HAP-1 (cell line): ENCODE measurements at places on chromosomes 2 and 18.

DNA sequence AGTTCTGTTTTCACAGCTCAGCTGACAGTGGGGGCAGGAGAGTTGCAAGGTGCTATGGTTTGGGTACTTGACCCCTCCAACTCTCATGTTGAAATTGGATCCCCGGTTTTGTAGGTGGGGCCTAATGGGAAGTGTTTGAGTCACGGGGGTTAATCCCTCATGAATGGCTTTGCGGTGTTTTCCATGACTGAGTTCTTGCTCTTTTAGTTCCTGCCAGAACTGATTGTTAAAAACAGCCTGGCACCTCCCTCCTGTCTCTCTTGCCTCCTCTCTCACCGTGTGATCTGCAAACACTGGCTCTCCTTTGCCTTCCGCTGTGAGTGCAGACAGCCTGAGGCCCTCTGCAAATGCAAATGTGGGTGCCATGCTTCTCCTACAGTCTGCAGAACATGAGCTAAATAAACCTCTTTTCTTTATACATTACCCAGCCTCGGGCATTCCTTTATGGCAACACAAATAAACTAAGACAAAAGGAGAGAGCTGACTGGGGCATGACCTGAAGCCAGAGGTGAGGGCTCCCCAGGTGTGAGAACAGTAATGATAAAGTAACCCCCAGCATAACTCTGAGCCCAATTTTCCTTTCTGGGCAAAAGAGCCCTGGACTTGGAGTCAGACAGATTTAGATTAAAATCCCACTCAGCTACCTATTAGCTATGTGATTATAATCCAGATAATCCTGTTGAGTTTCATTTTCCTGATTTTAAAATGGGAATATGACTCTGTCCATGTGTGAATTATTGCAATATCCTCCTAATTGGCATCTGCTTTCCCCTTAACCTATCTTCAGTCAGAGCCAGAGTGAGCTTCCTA is 64.9 kb upstream of the CAPN13 start:
- DNase-seq = peak; percentile 18

GRCh38 chr2:17976871-17977746 is 98.6 kb downstream of the KCNS3 start:
- no peak for DNase-seq

- DNase-seq = peak; percentile 16
Measured at GRCh38 chr2:174682578-174683391, 81.5 kb downstream of the CHRNA1 start.

DNA sequence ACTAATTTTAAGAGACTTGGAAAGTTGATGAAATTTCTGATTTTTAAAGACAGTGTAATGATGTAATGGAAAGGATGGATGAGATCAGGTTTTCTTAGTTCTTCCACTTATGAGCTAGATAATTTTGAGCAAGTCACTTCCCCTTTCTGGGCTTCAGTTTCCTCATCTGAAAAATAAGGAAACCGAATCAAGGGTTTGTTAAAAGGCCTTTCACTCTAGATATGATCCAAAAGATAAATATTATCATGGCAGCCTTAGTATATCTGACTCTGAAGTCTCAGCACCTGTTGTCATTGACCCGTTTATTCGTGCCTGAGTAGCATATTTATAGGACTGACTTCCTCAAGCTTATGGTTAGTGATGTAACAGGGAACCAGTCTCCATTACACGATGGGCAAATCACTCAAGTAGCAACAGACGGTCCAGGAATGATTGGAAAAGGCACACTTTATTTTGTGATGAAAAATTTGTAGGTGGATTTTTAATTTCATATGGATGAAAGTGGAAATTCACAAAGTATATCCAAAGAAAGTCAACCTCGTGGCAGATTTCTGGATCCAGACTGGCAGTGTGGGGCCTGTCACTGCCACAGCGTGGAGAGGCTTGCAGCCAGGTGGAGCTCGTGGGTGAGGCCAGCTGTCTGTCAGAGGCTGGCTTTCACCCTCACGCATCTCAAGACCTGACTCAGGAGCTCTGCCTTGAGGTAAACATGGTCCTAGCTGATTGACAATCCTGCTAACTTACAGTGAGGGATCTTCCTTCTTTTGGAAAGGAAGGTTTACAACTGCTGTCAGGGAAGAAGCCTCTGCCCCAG is 137.9 kb upstream of the CXCR4 start:
- DNase-seq = no peak

GRCh38 chr2:189022053-189022481 is 47.9 kb downstream of the COL3A1 start:
- DNase-seq = no peak

GRCh38 chr2:73009177-73009839 is 62.2 kb downstream of the SFXN5 start:
- no peak for DNase-seq

- DNase-seq = no peak
Measured at GRCh38 chr2:180695586-180696401, 284.6 kb upstream of the UBE2E3 start.

DNA sequence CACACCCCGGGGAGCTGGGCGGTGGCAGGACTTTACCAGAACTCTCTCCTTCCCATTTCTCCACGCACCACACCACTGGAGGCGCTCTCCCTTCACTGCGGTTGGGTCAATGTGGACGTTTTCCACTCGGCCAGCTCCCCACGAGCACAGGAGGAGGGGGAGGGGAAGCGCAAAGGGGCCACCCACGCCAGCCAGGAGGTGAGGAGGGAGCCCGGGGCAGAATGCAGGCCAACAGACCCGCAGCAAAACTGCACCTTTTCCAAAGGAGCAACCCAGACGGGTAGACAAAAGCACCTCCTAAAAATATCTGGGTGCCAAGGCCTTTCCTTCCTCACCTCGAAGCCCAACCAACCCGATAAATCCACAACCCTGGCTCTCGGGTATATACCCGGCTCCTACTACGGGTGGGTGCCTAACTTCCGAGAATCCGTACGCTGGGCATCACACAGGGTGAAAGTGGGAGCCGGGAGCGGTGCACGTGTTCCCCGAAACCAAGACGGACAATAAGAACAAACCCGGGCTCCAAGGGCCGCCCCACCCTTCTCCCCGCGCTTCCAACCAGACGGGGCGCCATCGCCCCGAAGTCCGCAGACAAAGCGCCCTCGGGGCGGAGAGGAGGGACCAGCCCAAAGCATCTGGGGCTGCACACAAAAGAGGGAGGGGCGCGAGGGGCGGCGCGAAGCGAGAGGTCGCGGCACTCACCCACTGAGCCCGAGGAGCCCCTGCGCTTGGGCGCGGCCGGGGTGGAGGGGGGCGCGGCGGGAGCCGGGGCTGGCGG is 1.0 kb downstream of the RTN4 start:
- DNase-seq = peak; percentile 86

DNA sequence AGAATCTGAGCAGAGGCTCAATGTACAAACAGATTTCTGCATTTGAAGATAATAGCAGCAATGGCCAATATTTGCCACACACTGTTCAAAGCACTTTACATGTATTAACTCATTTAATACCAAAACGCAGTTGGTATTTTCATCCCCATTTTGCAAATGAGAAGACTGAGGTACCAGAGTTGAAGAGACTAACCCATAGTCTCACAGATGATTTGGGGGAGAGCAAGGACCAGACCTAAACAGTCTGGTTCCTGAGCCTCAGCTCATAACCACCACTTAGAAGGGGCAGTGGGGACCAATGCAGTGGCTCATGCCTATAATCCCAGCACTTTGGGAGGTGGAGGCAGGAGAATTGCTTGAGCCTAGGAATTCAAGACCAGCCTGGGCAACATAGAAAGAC is 18.1 kb upstream of the AGFG1 start:
- no peak for DNase-seq

DNA sequence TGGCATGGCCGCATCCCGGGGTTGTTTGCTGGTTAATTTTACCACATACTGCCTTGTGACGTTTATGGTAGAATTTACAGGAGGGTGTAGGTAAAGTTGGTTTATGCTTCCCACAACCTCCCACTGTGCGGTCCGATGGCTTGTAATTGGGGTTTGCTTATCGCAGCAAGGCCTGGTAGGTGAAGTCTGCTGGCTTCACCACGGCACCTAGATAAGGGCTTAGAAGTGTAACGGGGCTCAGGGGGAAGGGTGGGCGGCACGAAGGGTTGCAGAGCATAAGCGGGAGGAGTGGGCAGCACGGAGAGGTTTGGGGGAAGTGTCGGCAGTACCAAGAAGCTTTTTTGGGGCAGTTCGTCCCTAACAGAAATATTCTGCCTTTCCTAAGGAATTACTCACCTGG is 39.0 kb upstream of the TMEM131 start:
- DNase-seq = no peak

DNA sequence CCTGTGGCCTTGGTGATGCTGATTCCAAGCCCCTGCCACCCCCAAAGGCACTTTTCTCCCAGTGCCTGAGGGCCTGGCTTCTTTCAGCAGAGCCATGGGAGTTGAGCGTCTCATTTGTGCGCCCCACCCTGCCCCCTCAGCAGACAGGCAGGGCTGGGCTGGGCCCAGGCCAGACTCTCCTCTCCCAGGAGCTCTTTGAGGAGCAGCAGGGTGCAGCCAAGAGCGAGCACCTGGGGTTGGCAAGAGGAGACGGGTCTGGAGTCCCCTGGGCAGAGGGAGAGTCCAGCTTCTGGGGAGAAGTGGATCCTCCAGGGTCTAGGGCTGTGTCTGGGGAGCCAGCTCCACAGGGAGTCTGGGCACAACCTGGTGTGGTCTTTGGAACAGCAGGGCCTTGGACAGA is 21.2 kb downstream of the NPPC start:
- DNase-seq = no peak

GRCh38 chr2:162342841-162343240 is 1.1 kb upstream of the GCA start:
- no peak for DNase-seq

DNA sequence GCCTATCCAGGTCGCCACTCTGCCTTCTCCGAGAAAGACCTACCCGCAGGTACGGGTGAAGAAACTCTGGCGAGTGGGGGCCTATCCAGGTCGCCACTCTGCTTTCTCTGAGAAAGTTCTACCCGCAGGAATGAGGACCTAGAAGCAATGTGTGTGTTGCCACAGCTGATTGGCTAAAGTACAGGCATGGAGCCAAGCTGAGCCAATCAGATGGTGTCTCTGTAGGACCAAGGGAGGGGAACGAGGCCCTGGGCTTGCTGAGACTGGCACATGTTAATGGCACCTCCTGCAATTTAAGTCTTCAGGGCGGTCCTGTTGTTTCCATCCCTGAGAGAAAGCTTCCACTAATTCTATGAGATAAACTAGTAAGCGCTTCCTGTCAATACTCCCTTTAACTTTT is 82.3 kb downstream of the KCTD1 start:
- no peak for DNase-seq

- peak; percentile 31 for DNase-seq
Measured at GRCh38 chr2:101002562-101003277, 631 bp downstream of the RPL31 start.

DNA sequence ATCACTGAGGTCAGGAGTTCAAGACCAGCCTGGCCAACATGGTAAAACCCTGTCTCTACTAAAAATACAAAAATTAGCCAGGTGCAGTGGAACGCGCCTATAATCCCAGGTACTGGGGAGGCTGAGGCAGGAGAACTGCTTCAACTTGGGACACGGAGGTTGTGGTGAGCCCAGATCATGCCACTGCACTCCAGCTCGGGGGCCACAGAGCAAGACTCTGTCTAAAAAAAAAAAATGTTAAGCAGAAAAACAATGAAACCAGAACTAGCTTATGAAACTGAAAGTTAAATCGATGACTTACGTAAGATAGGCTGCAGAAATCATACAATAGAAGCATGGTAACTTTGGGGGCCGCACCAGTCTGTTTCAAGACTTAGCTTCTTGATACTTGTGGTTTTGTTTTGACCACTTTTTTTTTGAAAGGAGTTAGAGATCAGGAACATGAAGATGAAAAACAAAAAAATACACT is 6.2 kb upstream of the GPR155 start:
- no peak for DNase-seq

DNA sequence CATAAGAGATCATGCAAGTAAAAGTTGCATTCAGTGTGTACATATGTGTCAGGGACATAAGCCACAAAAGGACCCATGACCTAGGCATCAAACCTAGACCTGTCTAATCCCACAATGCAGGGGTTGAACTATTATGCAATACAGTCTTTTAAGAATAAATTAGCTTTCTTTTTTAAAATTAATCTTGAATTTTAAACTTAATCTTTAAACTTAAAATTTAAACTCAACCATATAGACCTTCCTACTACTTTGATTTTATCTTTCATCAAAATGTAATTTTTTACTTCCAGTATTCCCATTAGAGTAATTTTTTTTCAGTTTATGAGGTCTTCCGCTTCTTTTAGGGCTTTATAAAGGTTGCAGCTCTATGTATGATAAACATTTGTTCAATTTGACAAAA is 702.9 kb downstream of the SUCLG1 start:
- no peak for DNase-seq

DNA sequence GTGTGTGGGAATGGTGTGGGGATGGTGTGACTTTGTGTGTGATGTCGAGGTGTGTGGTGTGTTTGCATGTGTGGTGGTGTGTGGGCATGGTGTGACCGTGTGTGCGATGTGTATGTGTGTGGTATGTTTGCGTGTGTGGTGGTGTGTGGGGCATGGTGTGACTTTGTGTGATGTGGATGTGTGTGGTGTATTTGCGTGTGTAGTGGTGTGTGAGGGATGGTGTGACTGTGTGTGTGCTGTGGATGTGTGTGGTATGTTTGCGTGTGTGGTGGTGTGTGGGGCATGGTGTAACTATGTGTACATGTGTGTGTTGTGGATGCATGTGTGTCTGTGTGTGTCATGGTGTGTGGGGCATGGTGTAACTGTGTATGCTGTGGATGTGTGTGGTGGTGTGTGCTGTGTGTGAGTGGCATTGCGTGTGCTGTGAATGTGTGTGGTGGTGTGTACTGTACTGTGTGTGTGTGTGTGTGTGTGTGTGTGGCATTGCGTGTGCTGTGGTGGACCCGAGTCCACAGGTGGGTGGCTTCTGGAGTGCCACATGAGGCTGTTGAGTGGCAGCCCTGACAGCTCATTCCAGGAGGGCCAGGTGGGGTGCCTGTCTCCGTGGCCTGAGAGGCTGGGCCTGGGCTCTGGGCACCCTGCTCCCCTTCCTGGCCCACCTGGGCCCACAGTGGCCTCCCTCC is 14.7 kb downstream of the ODC1 start:
- DNase-seq = no peak

GRCh38 chr2:162656516-162656915 is 182.1 kb downstream of the KCNH7 start:
- DNase-seq = no peak

DNA sequence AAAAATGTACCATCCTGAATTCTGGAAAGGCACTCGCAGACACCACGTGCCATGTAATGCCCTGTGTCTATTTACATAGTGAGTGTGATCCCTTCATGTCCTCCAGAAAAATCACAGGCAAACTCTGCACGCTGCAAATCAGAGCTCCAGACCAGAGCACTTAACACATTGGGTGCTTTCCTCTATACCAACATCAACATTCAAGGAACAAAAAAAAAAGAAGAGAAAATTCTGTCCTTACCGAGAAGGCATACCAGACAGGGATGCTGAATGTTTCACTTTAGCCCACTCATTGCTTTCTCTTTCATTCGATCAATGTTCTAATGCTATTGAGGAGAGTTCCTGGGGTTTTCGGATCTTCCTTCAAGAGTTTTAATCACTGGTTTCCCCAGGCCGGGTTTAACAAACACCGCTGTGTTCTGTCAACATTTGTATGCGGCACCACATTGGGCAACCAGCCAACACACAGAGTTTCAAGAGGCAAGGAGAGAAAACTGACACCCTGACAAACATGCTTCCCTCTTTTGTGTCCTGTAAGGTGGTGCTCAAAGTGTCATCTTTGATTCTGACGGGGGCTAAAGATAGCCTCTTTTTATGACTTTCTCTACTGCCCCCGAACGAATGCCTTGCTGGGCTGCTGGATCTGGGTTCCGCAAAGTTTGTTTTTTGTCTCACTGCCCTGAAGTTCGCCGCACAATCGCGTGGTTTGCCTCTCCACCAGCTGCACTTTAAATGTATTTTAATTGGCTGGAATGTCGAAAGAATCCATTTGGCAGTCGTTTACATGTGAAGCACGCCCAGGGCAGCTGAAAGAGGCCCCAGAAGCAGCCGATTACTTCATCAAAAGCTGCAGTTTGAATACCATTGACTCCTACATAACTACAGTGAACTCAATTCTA is 106.4 kb upstream of the NCKAP5 start:
- DNase-seq = peak; percentile 44
